ENCODE measurements at places on chromosomes 6 and 20.
A peak's percentile ranks its signal among the peaks of the same experiment; 100 is the strongest.

GRCh38 chr6:148287623-148288333, 54.9 kb upstream of the SASH1 start:
- DNase-seq, result no peak

GRCh38 chr6:42520786-42521607, 42.8 kb upstream of the UBR2 start:
- DNase-seq, result peak; percentile 60

DNA sequence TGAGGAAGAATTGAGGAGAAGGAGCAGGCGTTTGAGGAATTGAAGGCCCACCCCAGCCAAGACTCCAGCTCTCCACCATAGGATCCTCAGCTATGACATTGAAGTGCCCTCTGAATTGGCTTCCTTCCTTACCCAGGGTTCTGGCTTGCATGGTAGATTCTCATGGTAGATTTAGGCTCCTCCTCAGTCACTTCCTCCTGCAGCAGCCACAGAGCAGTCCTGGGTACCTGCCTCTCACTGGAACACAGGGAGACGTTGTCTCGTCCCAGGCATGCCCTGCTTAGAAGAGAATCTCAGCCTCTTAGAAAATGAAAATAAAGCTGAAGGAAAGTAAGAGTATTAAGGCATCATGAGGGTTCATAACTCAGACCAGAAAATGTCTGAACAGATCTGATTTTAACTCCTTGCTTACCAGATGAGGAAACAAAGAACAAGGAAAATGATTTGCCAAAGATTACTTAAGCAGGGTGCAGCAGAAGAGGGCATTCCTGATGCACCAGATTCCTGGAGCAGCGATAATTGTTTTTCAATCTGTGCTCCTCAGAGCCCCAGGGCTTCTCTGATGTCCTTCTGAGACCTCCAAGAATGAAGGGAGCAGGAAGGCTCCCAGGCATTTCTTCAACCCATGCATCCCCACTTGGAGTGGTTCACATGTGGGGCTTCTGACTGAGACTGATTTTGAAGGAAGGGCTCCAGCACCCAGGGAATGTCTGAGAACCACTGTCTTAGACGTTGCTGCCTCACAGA, 219.8 kb downstream of the HIVEP2 start:
- no peak for DNase-seq

DNA sequence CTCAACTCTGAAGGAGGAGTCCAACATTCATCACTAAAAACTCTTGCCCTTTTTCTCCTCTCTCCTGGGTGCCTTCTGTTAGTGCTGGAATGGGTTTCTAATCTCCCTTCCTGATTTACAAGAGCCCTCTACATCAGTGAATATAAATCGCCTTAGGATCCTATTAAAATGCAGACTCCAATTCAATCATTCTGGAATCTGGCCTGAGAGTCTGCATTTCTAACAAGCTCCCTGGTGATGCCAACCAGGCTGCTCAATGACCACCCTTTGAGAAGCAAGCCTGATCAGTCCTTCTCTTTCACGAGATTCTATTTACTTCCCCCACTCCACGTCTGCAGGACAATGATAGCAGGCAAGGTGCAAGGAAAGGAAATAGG, 72.8 kb upstream of the E2F3 start:
- DNase-seq, result no peak

DNA sequence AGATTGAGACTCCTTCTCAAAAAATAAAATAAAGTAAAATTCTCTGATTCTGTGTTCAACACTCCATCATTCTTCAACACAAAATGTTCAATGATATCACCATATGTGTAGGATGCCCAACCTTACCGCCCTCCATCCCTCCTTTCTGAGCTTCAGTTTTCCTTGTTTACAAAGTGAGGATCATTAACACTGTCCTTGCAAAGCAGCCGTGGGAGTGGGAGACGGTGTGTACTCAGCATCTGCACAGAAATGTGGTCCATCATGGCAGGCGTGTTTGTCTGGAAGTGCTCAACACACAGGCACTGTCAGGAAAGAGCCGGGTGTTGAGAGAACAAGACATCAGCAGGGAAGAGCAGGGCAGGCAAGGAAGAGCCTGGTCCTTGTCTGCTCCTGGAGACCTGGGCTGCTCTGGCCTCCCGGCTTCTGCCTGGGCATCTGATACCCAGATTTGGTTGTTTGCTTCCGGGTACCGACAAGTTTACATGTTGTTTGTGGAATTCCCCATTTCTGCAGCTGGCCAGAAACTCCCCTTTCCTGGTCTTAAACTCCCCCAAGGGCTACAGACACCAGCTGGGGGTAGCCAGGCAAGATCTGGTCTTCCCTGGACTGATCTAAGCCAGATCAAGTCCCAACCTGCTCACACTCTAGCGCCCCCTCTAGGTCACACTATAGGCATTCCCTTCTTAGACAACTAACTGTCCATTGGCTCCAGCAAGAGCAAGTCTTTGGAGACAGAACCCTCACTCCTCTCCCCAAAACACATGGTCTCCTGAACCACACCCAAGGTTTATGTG, 26.7 kb upstream of the TTPAL start:
- no peak for DNase-seq

GRCh38 chr6:48754641-48755040, 643.6 kb upstream of the PTCHD4 start:
- DNase-seq, result no peak

GRCh38 chr6:125041740-125042459, 79.7 kb downstream of the RNF217 start:
- DNase-seq, result peak; percentile 15

DNA sequence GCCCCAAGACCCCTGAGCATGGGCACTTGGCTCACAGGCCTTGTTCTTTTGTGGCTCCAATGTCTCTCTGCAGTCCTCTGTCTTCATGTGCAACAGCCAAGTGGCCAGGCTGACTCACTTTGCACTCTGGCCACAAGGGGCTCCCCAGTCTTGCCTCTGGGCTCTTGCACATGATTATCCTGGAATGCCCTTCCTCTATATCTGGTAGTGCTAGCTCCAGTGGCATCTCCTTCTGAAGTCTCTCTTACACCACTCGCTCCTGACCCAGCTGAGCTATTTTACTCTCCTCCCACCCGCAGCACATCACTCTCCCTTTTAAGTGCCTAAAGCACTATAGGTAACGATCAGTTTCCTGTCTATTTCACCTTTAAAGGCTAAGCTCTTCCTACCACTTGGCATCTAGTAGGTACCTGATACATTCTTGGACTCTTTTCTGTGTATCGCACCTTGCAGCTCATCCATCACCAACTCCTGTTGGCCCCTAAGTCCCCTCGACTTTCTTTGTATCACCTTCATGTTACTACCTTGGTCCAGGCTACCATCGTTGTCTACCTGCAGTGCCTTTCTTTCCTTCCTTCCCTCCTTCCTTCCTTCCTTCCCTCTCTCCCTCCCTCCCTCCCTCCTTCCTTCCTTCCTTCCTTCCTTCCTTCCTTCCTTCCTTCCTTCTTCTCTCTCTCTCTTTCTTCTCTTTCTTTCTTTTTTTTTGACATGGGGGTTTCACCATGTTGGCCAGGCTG, 211.9 kb upstream of the RNF24 start:
- DNase-seq, result peak; percentile 75

- DNase-seq, result peak; percentile 16
These were observed 80.3 kb downstream of the TBC1D7 start for GRCh38 chr6:13248053-13248452.

DNA sequence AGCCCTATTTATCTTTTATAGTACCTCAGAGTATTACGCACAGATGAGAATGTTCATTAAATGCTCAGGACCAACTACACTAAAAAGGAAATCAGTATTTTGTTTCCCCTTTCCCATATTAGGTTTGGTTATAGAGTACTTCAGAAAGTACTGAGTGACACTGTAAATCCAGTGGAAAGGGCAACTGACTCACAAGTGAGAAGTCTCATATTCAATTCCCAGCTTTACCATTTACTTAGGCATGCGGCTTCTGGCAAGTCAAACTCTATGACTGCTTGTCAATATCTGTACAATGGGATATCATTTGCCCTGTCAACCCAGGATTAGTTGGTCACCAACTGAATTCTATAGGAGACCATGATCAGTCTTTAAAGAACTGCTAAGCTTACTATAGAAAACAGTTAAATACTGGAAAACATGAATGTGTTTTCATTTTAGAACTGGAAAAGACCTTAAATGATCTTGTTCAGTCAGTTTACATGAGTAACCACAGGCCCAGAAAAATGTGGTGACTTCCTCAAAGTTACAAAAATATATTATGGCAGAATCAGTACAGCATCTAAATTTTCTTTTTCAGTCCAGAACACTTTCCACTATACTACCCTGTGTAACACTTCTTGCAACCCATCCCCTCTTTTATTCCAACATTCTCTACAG, 3.6 kb downstream of the MAP3K7 start:
- no peak for DNase-seq

DNA sequence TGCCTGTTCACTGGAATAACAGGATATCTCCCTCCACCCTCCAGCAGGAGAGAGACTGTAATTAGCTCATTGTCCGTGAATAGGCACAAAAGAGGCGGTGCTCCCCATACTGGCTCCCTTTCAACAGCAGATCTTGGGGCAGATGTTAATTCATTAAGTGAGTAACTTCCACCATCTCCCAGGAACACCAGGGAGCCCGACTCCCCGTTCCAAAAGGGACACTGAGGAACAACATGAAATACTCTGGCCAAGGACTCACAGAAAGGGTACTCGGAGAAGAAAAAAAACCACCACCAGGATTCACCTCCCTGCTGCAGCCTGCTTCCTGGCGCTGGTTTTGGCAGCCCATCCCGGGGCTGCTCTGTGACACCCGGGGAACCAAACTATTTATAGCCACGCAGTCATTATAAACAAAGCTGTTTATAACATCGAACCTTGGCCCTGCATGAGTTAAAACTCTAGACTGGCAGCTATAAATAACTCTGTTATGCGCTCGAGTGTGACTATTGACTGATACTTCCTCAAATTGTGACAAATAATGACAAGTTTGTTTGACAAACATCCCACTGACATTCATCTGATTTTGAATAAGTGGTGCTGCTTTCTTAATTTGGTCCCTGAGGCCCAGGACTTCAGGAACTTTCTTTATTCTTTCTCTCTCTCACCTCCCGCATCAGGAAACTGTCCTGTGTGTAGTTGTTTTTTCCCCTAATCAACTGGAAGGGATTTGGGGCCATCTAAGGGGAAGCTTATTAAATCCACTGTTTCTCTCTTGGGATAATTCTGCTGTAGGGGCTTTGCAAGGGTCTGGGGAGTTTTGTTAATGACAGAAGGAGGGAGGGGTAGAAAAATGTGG, 521.6 kb downstream of the CD83 start:
- peak; percentile 68 for DNase-seq

DNA sequence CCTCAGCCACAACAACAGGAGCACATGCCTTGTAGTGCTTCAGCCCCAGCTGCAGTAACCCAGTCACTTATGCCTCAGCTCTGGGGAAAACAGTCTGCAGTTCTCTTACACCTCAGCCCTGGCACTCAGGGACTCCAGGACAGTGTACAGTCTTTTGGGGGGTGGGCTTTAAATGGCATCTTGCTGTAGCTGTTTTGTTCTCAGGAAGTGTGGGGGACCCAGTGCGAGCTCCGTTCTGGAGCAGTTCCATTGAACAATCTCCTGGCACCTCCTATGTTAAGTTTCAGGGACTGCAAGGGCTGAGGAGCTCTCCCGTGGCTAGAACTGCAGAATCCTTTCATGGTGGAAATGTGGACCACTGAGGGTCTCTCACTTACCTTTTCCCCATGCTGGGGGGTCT, 55.2 kb downstream of the PLCG1 start:
- no peak for DNase-seq

GRCh38 chr20:38963745-38964144, 1.6 kb downstream of the DHX35 start:
- DNase-seq, result no peak

DNA sequence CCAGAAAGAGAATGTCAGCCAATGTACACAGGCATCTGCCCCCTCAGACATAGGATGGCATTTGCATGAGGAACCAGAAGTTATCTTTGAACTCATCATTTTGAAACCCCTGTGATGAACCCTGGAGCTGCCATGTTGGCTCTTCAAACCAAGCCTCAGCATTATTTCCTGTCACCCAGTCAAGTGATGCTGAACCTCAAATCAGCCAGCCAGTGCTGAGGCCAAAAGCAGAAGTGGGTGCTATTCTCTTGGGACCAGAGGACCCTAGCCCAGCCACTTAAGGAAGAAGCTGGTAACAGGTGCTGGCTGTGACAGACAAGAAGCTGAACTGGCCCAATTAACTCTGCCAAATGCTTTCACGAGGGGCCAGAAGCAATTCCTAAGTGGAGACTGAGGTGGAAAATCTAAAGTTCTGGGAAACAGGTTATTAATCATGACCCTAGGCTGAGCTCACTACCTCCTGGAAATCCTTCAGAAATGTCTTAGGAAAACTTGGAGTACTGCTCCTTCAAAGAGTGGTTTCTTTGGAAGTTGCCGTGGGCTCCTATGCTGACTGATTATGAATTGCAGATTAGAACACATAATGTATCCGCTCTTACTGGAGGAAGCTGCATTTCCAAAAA, 4.0 kb downstream of the PKIG start:
- DNase-seq, result no peak

DNA sequence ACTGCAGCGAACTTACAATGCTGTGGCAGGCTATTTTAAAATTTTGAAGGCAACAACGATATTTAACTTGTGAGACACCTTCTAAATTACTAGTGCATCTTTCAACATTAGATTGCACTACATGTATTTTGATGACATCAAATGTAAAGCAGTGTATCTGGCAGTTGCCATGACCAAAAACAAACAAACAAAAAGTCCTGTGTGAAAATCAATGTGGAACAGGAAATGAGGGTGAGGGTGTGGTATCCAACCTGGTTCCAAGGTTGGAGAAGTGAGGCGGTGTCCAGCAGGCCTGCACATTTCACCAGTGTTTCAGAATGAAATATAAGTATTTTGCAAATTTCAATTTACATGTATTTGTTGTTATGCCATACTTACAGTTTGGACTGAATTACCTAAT, 112.0 kb downstream of the LAMP5 start:
- DNase-seq, result no peak

GRCh38 chr20:11210611-11211010, 536.8 kb upstream of the JAG1 start:
- DNase-seq, result no peak

DNA sequence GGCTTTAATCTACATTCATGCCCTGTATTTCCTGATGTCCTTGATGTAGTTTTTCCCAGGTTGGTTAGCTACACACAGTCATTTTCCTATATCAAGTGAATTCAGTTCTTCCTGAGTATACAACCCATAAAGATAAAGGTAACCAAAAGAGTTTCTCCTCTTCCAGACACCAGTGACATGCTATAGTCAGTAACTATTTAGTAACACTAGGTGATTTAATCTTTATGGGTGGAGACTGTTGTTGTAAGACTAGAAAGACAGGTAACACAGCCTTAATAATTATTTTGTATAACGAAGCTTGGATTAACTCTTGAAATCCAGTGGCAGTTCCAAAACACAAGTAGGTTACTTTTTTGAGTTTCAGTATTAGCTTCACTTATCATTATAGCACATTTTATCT, 17.6 kb downstream of the MCUR1 start:
- DNase-seq, result no peak

Measured in AG20443 (cell line).